ENCODE measurements at places on chromosomes 1 and 21. TPM values are rescaled to one million over a fixed set of nuclear protein-coding genes. Genes with fewer than 3 reads are reported as not detected.

DNA sequence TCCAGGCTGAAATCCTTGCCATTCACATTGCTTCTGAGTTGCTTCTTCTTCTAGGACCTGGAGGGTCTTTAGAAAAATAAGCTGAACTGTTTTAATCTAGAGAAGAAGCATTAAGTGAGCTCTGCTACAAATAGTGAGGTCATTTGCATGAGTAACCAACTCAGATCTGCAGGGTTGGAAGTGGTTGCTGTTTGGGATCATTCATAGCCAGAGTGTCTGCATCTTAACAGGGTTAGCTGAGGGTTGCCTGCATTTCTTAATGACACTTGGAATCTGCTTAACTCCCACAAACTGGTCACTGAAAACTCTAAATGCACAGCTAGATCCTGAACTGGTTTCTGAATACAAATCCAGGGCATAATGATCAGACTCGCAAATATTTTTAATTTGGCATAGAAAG, 9.9 kb downstream of the CNIH3 start:
- H3K27me3 ChIP-seq = peaks cover 6% of the 10 kb centered on the region
- H3K36me3 ChIP-seq = no peaks in the 10 kb centered on the region
- H3K4me1 ChIP-seq = peaks cover 19% of the 10 kb centered on the region
- H3K4me3 ChIP-seq = no peak overlapping the region
- no peak overlapping the region for H3K27ac ChIP-seq

- no peak overlapping the region for H3K27ac ChIP-seq
- H3K36me3 ChIP-seq = no peaks in the 10 kb centered on the region
- no peaks in the 10 kb centered on the region for H3K4me1 ChIP-seq
- DNase-seq = no peak
- no peak overlapping the region for H3K4me3 ChIP-seq
These were observed 79.4 kb upstream of the SLC25A33 start for GRCh38 chr1:9459816-9460407.

The MYOC gene
- 0.60 TPM for polyA plus RNA-seq

- peak overlapping the region; percentile 65 for H3K27ac ChIP-seq
- no peak overlapping the region for H3K4me3 ChIP-seq
- H3K27me3 ChIP-seq = no peaks in the 10 kb centered on the region
These were observed 72.2 kb upstream of the DPT start for GRCh38 chr1:168801032-168801745.

DNA sequence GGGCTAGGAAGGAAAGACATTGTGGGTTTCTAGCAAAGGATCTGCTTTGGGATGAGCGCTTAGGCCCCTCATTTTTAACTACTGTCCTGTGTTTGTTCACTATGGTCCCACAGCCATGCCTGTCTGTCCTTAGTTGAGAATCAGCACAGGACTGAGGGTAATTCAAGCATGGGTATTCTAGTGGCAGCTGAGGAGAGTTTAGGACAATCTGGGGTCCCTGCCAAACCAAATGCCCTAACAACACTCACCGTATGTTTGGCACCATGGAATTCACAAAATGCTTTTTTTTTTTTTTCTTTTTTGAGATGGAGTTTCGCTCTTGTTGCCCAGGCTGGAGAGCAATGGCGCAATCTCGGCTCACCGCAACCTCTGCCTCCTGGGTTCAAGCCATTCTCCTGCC, 10.4 kb downstream of the ARHGEF11 start:
- no peaks in the 10 kb centered on the region for H3K27me3 ChIP-seq
- H3K27ac ChIP-seq = no peak overlapping the region
- H3K4me3 ChIP-seq = no peak overlapping the region
- peaks cover 5% of the 10 kb centered on the region for H3K36me3 ChIP-seq
- no peak for DNase-seq
- no peaks in the 10 kb centered on the region for H3K4me1 ChIP-seq

GRCh38 chr1:194515916-194516315, 1329.5 kb upstream of the B3GALT2 start:
- no peak for DNase-seq
- H3K27ac ChIP-seq = no peak overlapping the region
- no peaks in the 10 kb centered on the region for H3K4me1 ChIP-seq
- H3K36me3 ChIP-seq = no peaks in the 10 kb centered on the region
- no peak overlapping the region for H3K4me3 ChIP-seq

The IGSF9 gene
- 107 TPM for polyA plus RNA-seq

Measured in large intestine (tissue), 12 donors.